ENCODE measurements at places on chromosomes 6 and 20.

DNA sequence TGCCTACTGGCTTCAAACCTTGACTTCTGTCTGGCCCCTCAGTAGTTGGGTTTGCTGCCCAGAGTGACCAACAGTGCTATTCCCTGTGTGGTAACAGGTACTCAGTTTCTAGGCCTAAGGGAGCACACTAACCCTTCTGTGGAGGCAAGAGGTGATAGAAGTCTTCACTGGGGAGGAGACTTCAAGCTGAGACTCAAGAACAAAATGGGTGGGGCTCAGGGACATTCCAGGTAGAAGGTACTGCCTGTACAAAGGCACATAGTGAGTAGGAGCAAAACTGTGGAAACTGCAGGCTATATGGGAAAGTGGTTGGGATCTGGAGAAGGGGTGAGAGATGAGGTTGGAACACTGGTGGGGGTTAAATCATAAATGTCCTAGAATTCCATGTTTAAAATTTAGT lies 2.3 kb upstream of the SCAND1 start:
- DNase-seq = no peak

DNA sequence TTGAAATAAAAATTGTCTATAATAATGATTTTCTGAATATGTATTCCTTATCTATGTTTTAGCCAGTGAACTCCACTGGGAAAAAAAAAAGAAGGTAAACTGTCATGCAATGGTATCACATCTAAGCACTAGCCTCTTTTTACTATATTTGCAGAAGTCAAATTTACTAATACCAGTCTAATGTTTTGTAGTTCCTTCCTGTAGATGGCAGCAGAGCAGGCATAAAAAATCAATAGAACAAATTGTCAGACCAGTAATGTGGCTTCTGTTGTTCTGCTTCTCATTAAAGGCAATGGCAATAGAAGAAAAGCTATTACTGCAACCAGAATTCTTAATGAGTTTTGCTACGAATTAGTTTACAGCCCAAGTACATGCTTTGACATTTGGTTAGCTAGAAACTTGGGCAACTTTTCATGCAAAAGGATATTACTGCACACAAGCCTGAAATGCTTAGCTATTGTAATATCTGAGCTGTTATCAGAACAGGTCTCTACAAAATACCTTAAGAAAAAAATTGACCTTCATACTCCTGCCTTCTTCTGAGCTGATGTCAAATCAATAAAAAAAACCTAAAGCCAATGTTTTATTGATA lies 476.9 kb downstream of the KHDRBS2 start:
- no peak for DNase-seq

- no peak for DNase-seq
Observed at GRCh38 chr6:32387589-32388340, 16.1 kb upstream of the TSBP1 start.

- peak; percentile 62 for DNase-seq
Observed at GRCh38 chr20:44572551-44573500, 9.6 kb upstream of the PKIG start.

DNA sequence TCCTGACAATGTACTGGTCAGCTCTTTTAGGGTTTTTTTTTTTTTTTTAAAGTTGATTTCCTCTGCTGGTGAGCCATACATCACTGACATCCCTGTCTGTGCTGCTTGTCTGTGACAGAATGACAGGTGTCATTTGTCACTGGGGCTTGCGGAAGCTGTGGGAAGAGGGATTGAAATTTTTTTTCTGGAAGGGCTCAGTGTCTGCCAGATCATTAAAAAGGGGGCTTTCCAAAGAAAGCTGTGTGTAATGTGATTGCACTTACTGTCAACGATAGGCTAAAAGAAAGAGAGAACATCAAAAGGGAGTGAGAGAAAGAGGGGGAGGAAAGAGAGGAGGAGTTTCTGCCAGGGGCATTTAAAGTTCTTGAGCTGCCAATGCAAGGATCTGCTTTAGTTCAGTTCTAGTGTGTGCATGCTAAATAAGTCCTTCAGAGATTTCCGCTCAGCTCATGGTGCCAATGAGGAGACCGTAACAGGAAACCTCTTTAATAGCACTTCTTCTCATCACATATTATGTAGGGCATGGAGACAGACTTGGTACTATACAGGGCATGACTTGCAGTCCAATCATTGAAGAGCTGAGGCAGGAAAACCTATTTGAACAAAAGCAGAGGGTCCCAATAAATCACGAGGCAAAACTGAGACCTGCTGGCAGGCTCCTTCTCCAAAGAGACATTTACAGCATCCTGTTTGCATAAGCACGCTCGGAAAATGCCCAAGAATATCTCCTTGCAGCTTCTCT lies 177.2 kb downstream of the TSHZ2 start:
- DNase-seq = no peak

DNA sequence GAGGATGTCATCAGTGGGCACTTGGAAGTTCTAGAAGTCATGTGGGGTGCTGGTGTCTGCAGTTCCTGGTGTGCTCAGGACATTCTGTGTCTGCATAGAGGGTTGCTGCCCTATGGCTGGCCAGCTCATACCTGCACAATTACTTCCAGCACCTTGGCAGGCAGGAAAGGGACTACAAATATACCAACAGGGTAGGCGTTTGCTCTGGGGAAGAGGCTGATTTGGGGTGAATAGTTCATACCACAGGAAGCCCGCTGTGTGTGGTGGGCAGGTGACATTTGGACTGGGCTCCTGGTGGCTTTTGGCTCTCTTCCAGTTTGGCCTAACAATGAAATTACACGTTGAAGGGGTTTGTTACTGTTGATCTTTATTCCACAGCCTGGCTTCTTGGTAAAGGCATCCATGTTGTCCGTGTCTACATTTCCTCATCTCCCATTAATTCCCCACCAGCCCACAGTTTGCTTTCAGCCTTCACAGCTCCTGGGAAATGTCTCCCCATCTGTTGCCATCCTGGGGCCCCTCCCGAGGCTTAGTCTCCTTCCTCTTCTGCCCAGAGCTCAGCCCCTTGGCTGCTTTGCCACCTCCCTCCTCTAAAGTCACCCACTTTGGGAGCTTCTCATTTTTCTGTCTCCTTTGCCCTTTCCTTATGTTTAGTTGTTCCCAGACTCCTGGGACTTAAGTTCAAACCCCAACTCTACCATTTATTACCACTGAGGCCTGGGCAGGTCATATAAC lies 88.1 kb downstream of the RSPH3 start:
- no peak for DNase-seq

GRCh38 chr6:151025076-151025475 lies 159.6 kb downstream of the MTHFD1L start:
- no peak for DNase-seq

DNA sequence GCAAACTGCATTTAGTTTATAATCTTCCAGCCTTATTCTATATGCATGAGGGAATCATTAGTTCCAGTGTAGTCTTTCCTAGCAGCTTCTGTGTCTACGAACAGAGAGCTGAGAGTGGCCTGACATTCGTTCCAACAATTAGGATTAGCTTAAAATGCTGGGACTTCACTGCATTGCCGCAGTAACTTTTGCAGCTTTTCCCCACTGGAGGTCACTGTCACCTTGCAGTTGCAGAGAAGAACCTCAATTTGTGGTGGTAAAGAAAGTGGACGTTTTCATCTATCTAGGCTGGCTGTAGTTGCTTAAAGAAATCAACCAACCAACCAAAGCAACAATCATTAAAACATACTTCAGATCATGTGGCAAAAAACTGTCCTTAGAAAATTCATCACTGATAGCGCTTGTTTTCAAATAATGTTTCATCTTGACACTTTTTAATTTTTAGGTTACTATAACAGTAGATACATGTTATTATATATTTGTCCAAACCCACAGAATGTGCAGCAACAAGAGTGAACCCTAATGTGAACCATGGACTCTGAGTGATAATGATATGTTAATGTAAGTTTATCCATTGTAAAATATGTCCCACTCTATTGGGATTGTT lies 12.2 kb downstream of the MYLK4 start:
- DNase-seq = peak; percentile 63

DNA sequence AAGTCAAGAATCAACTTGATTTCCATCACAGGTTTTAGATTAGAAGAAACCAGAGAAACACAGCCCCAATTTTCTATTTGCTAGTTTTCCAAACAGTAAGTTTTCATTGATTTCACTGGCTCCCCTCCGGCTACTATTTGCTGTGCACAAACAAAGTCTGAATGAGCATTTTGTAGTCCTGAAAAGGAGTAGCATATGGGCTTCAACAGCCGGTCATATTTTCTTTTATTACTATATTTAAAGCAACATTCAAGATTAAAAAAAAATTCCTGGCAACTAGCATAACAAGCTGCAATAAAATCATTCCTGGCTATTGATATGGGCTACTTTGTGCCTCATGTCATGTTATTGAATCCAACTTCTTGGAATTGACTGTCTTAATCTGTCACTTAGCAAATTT lies 48.3 kb downstream of the CARMIL1 start:
- DNase-seq = no peak

- DNase-seq = no peak
Observed at GRCh38 chr20:62342910-62343309, 24.2 kb downstream of the LAMA5 start.

DNA sequence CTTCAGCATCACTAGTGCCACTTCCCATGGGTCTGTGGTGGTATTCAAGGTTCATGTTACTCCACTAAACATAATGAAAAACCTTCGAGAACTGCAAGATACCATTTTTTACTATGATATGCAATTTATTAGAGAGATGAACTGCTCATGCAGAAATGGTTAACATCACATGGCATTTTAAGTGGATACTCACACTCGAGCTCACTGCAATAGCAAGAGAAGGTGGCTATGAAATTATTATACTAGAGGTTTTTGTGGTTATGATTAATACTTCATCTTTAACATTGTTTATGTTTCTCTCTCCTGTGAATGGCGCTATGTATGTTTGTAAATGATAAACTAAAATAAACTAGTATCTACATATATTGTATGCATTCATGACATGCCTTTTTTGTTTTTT lies 35.1 kb downstream of the SCAF8 start:
- DNase-seq = no peak

DNA sequence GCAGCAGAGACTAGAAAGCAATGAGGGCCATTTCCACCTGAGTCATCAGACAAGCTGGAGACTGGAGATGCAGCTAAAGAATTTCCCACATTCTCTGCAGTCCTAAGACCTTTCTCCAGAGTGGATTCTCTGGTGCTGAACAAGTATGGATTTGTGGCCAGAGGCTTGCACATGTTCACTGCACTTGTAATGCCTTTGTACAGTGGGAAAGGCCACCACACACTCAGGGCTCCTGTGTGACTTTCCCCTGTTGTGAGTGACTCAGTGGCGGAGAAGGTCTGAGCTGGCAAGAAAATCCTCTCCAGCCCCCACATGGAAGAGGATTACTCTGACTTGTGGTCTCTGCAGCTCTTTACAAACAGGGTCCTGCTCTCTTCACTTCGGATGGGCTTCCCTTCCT lies 192.3 kb downstream of the C6orf118 start:
- DNase-seq = no peak

DNA sequence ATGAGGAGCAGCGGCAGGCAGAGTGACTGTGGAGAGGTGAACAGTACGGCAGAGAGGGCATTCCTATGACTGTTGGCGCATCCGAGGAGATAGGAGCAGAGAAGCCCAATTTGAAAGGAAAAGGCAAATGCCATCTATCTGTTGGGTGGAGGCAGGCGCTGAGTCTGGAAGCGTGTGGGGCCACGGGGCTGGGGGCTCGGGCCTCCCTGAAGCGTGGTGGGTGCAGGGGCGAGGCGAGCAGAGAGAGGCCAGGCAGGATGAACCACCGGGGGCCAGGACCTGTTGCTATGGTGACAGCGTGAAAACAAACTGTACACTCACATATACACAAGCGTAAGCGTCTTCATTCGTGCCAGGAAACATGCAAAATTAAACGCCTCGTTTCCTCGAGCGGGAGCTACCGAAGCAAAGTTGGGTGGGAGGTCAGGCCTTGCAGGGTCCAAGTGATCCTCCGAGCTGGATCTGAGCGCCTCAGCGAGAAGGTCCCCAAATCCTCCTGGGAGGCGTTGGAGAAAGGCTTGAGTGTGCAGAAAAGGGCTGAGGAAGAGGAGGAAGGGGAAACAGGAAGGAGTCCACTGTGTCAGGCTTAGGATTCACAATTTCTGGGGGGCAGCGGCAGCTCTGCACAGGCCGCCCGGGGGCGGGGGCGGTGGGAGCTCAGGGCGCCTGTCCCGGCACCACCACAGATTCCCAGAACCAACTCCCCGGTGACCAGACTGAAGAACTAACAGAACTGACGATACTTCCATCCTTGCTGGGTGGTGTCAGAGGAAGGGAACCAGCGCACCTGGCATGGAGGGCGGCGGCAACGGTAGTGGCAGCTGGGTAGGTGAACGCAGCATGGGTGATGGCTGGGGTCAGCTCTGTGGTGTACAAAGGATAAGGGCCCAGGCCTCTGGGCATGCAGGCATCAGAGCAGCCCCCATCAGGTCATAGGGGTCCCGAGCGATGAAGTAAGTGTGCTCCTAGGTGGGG lies 68.2 kb downstream of the KHDC1L start:
- no peak for DNase-seq

DNA sequence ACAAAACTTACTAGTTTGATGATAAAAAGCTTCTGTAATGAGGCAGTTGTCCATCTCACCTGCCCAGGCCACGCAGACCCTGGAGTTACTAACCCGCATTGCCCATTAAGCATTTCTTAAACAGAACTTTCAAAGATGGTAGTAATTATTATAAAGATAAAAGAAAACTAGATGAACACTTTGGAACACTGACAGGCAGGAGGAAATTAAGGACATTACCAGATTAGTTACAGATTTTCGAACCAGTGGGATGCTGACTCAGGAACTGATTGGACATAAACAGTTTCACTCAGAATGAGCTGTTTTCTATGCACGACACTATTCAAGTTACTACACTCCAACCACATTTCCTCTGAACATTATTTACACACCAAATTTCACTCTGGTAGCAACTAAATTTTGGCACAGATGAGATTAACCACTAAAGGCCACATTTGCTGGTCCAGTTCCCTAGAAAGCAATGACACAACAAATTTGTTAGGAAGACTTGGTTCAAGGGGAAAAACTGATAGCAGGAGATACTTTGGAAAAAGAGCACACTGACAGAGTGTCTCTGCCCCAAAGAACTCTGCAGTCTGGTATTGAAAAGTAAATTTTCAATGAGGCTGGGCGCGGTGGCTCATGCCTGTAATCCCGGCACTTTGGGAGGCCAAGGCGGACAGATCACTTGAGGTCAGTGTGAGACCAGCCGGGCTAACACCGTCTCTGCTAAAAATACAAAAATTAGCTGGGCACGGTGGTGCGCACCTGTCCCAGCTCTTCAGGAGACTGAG lies 3.0 kb downstream of the ROMO1 start:
- no peak for DNase-seq

- DNase-seq = peak; percentile 59
Observed at GRCh38 chr6:27836783-27837624, 75.2 kb downstream of the OR2B2 start.

DNA sequence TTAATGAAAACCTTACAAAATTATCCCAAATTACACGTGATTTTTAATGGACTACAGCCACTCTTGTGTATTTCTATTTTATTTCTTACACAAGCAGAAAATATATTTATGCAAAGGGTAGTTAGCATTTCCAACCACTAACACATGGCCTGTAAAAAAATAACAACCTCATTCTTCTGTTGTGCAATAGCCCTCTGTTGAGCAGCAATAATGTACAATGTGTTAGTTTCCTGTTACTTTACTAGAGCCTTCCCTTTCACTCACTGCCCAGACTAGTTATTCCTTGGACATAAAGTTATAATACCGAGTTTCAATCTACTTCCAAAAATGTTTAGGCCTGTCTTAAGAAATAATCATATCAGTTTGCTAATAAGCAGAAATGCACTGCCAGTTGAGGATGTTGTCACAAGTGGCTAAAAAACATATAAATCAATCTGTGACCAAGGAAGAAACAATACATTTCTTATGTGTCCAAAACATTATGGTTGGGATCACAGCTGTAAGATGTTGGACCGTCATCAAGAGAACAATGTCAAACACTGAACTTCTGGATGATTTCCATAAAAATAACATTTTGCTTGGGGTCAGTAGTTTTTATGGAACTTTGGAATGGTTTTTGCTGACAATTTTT lies 73.6 kb upstream of the RNF146 start:
- DNase-seq = no peak
